ENCODE measurements at places on chromosomes 3 and 15.
A peak's percentile ranks its signal among the peaks of the same experiment; 100 is the strongest.

DNA sequence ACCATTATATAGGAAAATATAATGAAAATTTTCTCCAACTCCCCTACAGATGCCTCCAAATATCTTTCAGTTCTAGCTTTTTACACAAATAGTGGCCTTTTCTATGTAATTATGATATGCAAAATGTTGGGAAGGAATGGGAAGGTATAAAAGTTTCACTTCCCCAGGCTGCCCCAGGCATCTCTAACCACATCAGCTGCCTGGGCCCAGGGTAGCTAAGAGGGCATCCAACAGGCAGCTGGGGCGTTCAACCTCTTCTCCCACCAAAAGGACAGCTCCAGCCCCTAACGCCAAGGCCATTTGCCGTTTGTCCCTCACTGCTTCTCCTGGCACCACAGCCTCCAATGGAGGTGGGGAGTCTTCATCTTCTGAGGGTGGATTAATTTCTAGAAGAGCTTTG, 188.1 kb upstream of the TSC22D2 start:
- no peak overlapping the region for H3K27ac ChIP-seq
- H3K4me1 ChIP-seq, result peaks cover 5% of the 10 kb centered on the region
- DNase-seq, result no peak

DNA sequence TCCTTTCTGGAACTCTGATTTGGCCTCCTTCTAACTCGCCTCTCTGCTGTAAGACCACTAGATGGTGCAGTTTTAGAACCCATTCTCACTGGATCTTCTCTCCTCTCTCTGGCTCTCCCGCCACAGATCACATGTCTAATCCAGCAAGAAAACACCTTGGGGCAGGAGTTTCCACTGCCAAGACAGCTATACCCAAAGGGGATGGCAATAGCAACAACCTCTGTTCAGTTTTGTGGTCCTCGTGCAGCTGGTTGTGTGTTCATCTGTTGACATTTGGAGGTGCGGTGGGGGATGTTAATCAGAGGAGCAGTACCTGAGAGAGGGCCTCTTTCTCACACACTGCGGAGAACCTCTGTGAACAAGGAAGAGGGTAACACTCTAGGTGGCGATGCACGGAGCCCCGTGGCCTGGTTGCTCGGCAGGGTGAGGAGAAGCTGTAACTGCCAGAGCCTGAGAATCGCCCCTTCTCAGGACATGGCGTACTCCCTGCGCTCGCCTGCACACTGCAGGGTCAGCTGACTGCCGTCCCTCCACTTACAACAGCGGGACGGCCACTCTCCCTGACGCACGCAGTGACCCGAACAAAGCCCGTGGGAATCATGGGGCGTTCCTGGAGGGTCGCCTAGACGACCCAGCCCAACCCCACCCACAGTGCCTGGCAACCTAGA, at the start of gene TEX55:
TSS of gene TEX55 (plus strand) at position 666 of the 668 bp plus-strand sequence. CDS start 25 bp downstream, outside the sequence.
- H3K27me3 ChIP-seq, result no peaks in the 10 kb centered on the region
- DNase-seq, result no peak
- H3K4me3 ChIP-seq, result no peak within 1 kb of the TSS
- no peaks in the 10 kb centered on the region for H3K4me1 ChIP-seq
- H3K27ac ChIP-seq, result no peak within 1 kb of the TSS

DNA sequence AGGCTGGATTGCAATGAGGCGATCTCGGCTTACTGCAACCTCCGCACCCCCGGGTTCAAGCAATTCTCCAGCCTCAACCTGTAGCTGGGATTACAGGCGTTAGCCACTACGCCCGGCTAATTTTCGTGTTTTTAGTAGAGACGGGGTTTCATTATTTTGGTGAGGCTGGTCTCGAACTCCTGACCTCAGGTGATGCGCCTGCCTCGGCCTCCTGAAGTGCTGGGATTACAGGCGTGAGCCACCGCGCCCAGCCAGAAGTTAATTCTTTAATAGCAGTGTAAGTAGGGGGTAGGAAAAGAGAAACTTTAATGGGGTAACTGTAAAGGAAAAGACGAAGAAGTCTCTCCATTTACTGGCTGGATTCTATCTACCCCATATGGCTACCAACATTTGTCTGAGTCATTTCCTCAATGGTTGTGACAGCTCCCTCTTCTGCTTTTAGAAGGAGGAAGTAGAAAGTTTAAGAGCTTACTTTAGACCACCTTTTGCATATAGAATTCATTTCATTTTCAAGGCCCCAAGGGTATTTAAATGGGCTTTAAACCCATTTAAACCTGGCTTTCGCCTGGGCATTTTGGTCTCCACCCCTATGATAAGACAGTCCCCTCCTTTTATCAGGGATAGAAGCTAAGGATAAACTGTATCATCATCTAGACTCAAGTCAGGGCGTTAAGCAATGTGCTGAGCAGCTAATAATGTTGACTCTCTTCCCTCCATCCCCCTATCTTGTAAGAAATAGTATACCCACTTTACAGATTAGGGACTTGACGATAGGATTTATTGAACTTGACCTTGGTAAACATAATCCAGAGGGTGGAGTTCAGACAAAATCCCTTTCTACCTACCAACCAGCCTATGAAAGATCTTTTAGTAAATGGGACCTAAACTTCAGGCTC, 1.1 kb upstream of the CDV3 start:
- DNase-seq, result no peak
- no peaks in the 10 kb centered on the region for H3K27me3 ChIP-seq
- H3K4me3 ChIP-seq, result peak overlapping the region; percentile 38
- peak overlapping the region; percentile 90 for H3K27ac ChIP-seq
- peaks cover 28% of the 10 kb centered on the region for H3K4me1 ChIP-seq

DNA sequence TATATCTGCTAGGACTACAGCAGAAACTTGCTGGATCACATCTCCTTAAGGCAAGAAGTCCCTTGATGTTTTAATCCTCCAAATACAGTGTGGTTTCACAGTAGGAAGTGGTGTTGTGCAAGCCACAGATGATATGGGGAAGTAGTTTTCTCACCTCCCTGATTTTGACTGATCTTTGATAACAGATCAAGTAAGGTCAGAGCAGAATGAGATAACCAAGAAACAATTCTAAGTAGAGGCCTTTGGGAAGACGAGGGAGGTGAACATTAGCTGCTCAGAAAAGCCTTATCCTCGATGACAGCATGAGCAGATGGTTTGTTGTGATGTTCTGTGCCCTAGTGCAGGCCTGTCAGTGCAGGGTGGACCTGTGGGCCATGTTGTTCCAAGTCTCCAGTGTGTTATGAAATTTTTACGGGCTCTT, 61.3 kb downstream of the RIOX2 start:
- peaks cover 10% of the 10 kb centered on the region for H3K4me1 ChIP-seq
- no peaks in the 10 kb centered on the region for H3K27me3 ChIP-seq
- no peak overlapping the region for H3K4me3 ChIP-seq

GRCh38 chr3:129794311-129795185, 99.0 kb downstream of the TMCC1 start:
- H3K36me3 ChIP-seq, result no peaks in the 10 kb centered on the region
- no peaks in the 10 kb centered on the region for H3K27me3 ChIP-seq
- no peak overlapping the region for H3K4me3 ChIP-seq
- peak; percentile 8 for DNase-seq
- H3K4me1 ChIP-seq, result peaks cover 12% of the 10 kb centered on the region

- H3K27ac ChIP-seq, result no peak overlapping the region
- DNase-seq, result no peak
- H3K36me3 ChIP-seq, result no peaks in the 10 kb centered on the region
- H3K27me3 ChIP-seq, result no peaks in the 10 kb centered on the region
These were observed 42.4 kb upstream of the ETV5 start for GRCh38 chr3:186151077-186151971.

DNA sequence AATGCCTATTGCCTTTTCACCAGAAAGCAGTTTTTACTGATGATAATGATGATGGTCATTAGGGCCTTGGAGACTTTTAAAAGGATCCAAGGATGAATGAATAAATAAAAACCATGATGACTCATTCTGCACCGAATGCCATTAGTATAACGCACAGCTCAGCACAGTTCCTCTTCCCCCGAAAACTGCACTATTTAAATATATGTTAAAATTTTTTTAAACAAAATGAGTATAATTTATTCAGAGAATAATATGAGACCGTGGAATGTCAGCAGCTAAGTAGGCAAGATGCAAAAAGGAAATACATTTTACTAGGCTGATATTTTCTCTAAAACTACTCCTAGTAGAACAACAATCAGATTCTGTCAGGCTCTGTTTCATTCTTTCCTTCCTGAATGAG, 83.4 kb upstream of the NANOGP8 start:
- no peak overlapping the region for H3K27ac ChIP-seq
- H3K4me3 ChIP-seq, result no peak overlapping the region
- H3K27me3 ChIP-seq, result no peaks in the 10 kb centered on the region
- DNase-seq, result no peak

DNA sequence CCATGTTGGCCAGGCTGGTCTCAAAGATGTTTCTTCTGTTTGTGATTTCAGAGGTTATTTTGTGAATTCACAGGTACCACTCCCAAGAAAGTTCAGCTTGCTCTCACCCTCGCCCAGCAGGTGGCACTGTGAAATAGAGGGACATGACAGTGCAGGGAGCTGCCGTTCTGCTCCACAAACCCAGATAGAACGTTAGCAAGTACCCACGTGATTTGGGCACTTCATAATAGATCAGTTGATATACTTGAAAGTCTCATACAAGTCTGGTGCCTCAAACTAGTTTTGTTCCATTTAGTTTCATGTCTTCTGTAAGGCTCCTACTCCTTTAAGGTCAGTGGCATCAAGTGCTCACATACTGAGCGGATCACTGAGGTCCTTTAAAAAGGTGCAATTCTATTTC, 45.5 kb downstream of the FILIP1L start:
- H3K4me1 ChIP-seq, result peaks cover 17% of the 10 kb centered on the region
- no peak overlapping the region for H3K4me3 ChIP-seq
- no peaks in the 10 kb centered on the region for H3K36me3 ChIP-seq

GRCh38 chr3:13235897-13236296, 162.7 kb upstream of the IQSEC1 start:
- no peaks in the 10 kb centered on the region for H3K27me3 ChIP-seq
- H3K27ac ChIP-seq, result no peak overlapping the region
- peaks cover 3% of the 10 kb centered on the region for H3K4me1 ChIP-seq
- H3K36me3 ChIP-seq, result no peaks in the 10 kb centered on the region
- no peak overlapping the region for H3K4me3 ChIP-seq
- no peak for DNase-seq

- no peaks in the 10 kb centered on the region for H3K4me1 ChIP-seq
- no peak overlapping the region for H3K4me3 ChIP-seq
- H3K27ac ChIP-seq, result no peak overlapping the region
- no peak for DNase-seq
These were observed 143.5 kb upstream of the TPM1 start for GRCh38 chr15:62899090-62899493.

- no peaks in the 10 kb centered on the region for H3K27me3 ChIP-seq
- no peak for DNase-seq
- no peak overlapping the region for H3K4me3 ChIP-seq
- H3K36me3 ChIP-seq, result no peaks in the 10 kb centered on the region
These were observed 99.2 kb downstream of the FHIT start for GRCh38 chr3:61152071-61152470.

DNA sequence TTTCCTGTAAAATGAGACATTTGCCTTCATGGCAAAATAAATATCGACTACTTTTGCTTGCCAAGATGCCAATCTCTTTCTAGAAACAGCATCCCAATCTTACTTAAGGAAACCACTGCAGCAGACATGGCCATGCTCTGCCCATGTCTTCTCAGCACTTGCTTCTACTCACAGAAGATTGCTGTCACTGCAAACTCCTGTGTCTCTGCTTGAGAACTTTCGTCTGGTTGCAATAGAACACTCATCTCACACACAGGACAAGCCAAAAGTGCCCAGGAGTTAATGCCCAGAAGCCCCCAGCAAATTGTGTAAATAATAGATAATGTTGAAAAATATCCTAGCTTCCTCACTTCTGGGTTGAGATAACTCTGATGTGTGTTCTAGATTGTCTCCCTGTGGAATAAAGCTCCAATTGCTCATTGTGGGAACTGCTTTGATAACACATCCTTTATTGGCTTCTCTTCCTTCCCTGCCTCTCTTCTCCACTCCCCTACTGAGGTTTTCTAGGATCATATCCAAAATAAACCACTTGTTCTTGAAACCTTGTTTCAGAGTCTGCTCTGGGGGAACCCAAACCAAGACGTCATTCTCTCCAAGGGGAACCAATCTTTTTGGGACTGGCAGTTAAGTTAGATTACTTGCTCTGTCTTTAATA, 156.3 kb upstream of the STRIT1 start:
- H3K36me3 ChIP-seq, result no peaks in the 10 kb centered on the region

GRCh38 chr3:194935061-194935460, 249.4 kb downstream of the FAM43A start:
- no peaks in the 10 kb centered on the region for H3K36me3 ChIP-seq
- no peaks in the 10 kb centered on the region for H3K4me1 ChIP-seq
- H3K4me3 ChIP-seq, result no peak overlapping the region
- no peak overlapping the region for H3K27ac ChIP-seq
- no peak for DNase-seq

- no peak within 1 kb of the TSS for H3K4me3 ChIP-seq
- no peaks in the 10 kb centered on the region for H3K36me3 ChIP-seq
- H3K27ac ChIP-seq, result no peak within 1 kb of the TSS
- peaks cover 7% of the 10 kb centered on the region for H3K4me1 ChIP-seq
- no peak for DNase-seq
These were observed at the start of gene WDR49 for GRCh38 chr3:167653760-167654159. WDR49 (minus strand) TSS chr3:167653942; CDS start chr3:167653425, 517 bp downstream.

- no peaks in the 10 kb centered on the region for H3K4me1 ChIP-seq
- no peaks in the 10 kb centered on the region for H3K36me3 ChIP-seq
- no peaks in the 10 kb centered on the region for H3K27me3 ChIP-seq
- DNase-seq, result no peak
These were observed 190.7 kb downstream of the CD47 start for GRCh38 chr3:107899990-107900651.

DNA sequence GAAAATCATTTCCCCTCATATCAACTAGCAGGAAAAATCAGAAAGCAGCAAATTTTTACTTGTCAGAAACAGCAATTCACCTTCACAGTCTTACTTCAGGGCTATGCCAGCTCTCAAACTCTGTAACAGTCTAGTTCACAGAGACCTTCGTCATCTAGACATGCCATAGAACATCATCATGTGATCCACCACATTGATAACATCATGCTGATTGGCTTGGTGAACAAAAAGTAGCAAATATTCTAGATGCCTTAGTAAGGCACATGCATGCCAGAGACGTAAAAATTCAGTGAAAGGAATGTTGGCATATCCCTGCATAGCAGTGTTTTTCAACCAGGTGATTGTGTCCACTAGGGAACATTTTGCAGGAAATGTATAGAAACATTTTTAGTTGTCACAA, 8.6 kb upstream of the SCAPER start:
- H3K27me3 ChIP-seq, result no peaks in the 10 kb centered on the region
- no peak for DNase-seq
- H3K27ac ChIP-seq, result no peak overlapping the region
- H3K4me1 ChIP-seq, result no peaks in the 10 kb centered on the region
